ENCODE measurements at places on chromosomes 4 and X.
A peak's percentile ranks its signal among the peaks of the same experiment; 100 is the strongest.

GRCh38 chr4:150145090-150145945, 67.1 kb downstream of the DCLK2 start:
- no peak for DNase-seq

GRCh38 chr4:176271749-176272148, 2.7 kb upstream of the ASB5 start:
- no peak for DNase-seq

- no peak for DNase-seq
Measured at GRCh38 chr4:183197140-183197539, 98.1 kb downstream of the WWC2 start.

DNA sequence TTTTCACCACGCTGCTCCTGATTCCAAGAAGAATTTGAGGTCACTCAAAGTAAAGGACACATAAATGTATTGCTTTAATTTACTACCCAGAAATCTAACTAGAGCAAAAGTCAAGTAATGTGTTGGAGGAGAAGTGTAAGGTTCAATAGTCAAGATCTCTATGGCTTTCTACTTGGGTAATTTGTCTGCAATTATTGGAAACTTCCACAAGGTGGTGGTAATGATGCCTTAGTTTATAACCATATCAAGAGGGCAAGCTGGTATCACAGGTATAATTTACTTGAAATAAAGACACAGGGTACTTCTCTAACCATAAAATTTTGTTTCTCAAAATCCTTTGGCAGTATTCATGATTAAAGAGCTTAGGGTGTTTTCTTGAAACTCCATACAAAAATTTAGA, 10.2 kb upstream of the GRIA3 start:
- peak; percentile 0 for DNase-seq

DNA sequence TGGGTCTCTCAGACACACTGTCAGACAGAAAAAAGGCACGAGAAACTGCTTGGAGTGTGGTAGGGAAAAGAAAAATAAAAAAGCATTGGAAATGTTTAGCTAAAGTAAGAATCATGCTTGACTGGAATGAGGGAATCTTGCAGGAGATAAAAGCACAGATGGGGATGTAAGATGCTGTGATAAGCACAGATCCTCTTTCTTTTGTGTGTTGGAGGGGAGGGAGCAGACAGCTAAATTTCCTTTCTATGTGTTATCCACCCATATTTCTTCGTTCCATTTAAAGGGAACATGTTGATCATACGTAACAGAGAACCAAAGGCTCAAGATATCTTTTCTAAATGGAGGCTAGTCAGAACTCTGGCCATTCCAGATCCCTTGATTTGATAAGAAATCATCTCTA, 614.0 kb upstream of the LCORL start:
- no peak for DNase-seq

- DNase-seq, result no peak
Measured at GRCh38 chr4:183657564-183657963, 1.4 kb downstream of the RWDD4 start.
